HCT116 (cell line): ENCODE measurements at places on chromosomes 4 and X. TPM values are rescaled to one million over a fixed set of nuclear protein-coding genes. Genes with fewer than 3 reads are reported as not detected.

DGKK gene
- not detected for total RNA-seq

PTTG2 gene
- total RNA-seq: not detected

- H3K27me3 ChIP-seq: no peaks in the 10 kb centered on the region
- no peak overlapping the region for H3K27ac ChIP-seq
- DNase-seq: no peak
- H3K36me3 ChIP-seq: no peaks in the 10 kb centered on the region
- no peak overlapping the region for H3K4me3 ChIP-seq
- peaks cover 12% of the 10 kb centered on the region; the same call in 1 of the 2 replicates for H3K4me1 ChIP-seq
Observed at GRCh38 chr4:78460368-78460767, 91.2 kb upstream of the ANXA3 start.

ODAPH gene
- not detected for total RNA-seq

CT45A2 gene
- not detected for total RNA-seq
